GOT3 (cell line): ENCODE measurements at places on chromosomes 13 and 19.

DNA sequence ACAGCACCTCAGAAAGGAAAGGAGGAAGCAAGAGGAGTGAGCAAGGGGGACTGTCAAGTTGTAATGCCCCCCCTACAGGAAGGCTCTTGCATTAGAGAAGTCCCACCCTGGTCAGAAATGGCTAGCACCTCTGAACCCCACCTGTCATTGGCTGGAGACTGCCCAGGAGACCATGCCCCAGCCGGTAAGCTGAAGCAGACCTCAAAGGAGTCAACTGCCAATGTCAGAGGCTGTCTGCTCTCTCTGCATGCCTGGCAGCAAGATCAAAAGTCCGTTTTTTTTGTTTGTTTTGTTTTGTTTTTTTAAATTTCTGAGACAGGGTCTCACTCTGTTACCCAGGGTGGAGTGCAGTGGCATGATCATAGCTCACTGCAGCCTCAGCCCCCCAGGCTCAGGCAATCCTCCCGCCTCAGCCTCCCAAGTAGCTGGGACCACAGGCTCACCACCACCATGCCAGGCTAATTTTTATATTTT is 8.1 kb upstream of the BCL3 start:
- no peak for DNase-seq

DNA sequence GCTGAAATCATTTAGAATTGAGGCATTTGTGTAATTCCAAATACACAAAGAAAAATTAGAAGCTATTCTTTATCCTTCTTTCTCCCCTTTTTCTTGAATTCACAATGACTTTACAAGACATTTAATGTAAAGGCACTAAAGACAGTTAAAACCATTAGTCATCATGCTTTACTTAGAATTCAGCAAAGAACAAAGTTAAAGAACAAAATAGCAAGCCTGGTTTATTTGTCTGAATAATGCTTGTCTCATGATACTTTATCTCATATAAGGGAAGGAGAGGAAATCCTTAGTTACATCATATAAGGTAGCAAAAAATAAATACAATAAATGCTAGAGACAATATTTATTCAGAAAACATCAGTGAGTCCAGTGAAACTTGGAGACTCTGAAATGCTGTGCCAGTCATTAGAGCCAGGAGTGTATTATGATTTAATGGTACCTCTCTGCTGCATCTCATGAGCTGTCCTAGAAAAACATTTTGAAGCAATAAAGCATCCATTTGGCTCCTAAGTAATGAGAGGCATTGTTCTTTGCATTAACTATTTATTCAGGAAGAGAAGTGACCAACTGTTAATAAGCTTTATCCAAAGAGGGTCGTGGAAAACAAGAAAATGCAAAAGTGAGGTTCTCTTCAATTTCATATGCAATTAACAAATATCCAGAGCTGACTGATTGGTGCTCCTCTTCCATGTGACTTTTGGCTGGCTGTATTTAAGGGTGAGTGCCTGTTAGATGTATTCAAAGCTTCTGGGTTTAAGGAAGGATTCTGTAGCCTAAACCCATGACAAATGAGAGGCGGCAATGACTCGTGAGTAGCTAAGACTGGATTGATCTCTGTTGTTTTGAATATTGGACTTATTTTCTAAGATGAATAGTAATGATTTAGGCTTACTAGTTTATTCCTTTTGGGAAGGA is 105.0 kb downstream of the DGKH start:
- no peak for DNase-seq

DNA sequence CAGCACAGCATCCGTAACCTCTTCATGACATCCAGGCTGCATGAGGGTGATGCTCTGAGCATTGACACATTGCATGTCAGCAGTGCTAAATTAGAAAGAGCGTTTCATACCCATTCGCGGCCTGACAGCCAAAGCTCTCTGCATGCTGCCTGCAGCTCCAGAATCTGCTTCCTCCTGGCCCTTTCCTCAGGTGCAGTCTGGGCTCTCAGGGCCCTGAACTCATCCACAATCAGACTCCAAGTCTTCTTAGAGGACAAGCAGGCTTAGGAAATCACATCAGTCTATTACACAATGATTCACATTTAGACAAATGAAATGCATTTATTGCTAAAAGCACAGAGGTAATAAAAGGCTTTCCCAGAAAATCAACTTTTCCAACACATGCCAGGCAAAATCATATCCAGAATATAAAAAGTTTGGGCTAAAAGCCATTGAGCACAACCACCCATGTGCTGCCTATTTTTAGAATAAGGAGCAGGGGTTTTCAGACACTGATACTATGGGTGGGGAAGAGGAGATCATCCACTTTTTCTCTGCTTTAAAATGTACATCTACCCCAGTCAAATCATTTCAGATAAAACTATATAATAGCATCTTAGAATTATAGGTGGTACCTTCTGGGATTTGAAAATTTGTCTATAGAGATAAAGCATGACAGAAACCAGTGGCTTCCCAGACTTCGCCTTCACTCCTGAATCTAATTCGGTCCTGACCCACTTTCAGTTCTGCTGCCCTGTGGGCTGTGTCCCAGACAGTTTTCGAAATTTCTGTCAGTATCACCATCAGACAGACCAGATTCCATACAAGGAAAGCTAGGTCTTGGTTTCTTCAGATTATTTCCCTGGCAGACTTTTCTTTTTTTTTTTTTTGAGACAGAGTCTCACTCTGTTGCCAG is 109.3 kb downstream of the COL4A2 start:
- DNase-seq: no peak

DNA sequence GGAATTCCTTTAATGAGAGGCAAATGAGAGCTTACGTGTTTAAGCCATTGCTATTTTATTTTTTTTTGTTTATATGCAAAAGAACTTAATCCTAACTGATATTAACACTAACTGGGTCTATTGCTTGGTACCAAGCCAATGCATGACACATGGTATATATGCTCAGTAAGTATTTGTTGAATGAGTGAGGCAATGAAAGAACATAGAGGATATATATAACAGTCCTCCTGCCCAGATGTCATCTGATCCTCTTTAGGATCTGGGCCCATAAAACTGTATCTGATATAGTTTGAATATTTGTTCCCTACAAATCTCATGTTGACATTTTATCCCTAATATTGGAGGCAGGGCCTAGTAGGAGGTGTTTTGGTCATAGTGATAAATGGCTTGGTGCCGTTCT is 13.0 kb upstream of the ALOX5AP start:
- DNase-seq: no peak

DNA sequence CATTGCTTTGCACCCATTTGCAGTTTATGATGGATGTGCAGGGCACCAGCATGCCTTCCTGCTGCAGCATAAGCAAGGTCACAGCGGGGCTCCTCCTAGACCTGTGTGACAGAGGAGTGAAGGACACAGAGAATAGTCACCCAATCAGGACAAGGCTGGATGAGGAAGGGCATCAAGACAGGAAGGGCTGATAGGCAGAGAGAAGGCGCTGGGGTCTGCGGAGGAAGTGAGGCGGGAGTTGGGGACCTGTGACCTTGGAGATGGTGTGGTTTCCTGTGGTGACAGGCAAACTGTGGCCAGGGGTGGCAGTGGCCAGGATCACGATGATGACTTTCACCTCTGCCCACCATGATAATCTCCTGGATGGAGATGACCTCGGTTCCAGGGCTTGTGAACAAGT is 16.4 kb upstream of the KCTD15 start:
- no peak for DNase-seq

GRCh38 chr13:46145135-46145534 is 36.8 kb downstream of the LCP1 start:
- no peak for DNase-seq

DNA sequence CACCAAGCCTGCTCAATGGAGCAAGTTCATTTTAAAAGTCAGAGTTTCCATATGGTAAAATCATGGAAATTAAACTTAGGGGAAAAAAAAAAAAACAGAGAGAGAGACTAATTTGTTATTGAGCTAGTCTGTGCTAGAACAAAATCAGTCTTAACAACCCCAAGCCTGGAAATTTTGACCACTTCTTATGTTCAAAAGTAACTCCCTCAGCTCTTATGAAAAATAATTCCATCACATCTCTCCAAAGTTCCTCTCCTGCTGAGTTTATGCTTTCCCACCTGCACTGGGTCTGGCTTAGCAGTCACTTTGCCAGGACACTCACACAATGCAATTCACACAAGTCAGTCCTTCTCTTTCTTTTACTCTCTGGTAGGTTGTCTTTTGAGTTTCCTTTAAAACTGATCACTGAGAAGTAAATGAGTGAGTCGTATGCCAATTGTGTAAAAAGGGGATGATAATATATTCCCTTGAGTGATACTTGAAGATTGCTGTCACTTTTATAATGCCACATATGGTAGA is 92.6 kb downstream of the ENOX1 start:
- no peak for DNase-seq

DNA sequence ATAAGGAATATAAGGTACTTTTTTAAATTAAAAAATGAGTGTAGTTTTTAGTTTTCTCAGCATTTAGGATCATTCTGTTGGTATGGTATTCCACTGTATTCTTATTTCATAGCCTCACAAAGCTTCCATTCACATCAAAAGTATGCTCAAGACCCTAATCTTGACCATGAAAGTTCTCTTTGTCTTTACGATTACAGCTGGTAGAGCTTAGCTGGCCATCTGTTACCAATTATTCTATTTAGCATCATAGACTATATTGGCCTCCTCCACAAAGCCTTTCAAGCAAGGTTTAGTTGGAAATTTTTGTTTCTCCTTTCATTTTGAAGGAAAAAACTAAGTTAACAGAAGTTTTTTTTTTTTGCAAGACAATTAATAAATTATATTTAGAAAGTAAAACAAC is 245.1 kb downstream of the KCTD12 start:
- no peak for DNase-seq

DNA sequence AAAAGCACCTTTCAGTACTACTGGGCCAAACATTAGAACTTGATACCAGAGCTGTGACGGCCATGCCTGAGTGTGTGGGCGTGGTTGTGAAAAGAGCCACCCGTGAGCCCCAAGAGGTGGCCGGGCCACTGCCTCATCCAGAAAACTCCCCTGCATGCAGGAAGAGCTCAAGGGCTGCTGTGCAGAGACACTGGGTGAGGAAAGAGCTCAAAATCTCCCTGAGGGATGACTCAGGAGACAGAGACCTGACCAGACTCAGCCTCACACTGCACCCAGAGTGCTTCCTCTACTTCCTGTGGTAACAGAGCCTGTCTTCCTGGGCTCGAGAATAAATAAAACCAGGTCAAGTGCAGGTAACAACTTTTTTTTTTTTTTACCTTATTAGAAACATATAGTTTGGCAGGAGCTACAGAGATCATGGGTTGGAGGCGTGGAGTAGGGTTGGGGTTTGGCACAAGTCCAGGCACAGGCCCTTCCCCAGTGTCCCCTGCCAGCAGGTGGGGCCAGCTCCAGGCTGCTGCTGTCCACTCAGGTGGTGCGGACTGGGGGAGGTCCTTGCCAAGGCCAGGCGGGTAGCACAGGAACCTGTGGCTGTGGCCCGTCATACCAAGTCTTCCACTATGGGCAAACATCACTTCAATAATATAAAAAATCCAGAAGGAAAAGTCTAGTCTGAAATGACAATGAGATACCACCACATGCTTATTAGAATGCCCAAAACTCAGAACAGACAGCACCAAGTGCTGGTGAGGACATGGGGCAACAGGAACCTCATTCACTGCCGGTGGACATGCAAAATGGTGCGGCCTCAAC is 25.5 kb downstream of the ELL start:
- DNase-seq: no peak

GRCh38 chr19:8511573-8512101 is 2.3 kb downstream of the ZNF414 start:
- no peak for DNase-seq
